ENCODE measurements at places on chromosomes 3 and 15.

GRCh38 chr15:83739629-83740028, 85.7 kb downstream of the ADAMTSL3 start:
- DNase-seq: no peak

GRCh38 chr3:192188218-192188835, 539.0 kb downstream of the FGF12 start:
- DNase-seq: peak; percentile 49

DNA sequence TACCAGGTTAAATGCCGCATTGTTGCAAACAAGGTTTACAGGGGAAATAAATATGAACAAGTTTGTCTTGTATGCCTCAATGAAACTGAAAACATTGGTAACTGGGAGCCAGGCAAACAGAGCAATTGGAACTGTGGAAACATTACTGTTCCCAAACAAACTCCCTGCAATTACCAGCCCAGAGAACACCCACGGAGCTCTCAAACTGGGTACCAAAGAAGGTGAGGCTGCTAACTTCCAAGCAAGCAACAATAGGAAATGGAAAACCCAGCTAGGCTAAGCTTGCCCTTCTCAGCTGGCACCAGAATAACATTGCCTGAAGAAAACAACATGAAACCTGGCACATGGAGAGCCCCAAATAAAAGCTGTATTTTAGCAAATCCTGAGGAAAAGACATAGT, 218.9 kb upstream of the THRB start:
- no peak for DNase-seq

GRCh38 chr3:87828046-87828445, 230.8 kb downstream of the CGGBP1 start:
- no peak for DNase-seq

GRCh38 chr3:118932822-118933558, 101.7 kb downstream of the IGSF11 start:
- no peak for DNase-seq

DNA sequence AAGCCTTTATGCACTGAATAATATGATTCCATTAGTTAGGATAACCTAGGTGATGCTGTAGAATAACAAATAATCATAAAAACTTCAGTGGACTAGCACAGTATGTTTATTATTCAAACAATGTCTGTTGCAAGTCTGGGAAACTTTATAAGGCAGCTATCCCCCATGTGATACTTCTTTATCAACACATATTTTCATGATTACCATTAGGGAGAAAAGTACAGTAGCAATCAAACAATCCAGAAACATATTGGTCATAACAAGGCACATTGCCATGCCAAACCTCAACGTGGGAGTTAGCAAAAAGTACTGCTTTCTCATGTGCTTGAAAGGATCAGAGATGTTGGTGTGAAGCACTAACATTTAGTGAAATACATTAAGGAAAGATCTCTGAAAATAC, 35.5 kb downstream of the EOMES start:
- no peak for DNase-seq

GRCh38 chr3:64518950-64519349, 168.8 kb downstream of the ADAMTS9 start:
- DNase-seq: no peak

DNA sequence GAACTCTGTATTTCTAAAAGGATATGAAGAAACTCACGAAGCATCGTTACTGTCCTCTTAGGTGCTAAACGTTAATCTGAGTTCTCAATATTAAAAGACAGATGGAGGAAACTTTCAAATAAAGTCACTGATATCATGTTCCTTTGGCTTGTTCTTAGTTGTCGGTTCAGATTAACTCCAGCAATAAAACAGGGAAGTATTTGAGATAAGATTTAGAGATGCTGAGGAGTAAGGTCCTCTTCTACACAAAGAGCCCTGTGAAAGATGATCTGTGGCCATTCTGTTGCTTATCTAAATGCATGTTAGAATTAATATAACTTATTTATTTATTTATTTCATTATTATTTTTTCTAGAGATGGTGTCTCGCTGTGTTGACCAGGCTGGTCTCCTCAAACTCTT, 19.2 kb downstream of the AKAP13 start:
- no peak for DNase-seq

DNA sequence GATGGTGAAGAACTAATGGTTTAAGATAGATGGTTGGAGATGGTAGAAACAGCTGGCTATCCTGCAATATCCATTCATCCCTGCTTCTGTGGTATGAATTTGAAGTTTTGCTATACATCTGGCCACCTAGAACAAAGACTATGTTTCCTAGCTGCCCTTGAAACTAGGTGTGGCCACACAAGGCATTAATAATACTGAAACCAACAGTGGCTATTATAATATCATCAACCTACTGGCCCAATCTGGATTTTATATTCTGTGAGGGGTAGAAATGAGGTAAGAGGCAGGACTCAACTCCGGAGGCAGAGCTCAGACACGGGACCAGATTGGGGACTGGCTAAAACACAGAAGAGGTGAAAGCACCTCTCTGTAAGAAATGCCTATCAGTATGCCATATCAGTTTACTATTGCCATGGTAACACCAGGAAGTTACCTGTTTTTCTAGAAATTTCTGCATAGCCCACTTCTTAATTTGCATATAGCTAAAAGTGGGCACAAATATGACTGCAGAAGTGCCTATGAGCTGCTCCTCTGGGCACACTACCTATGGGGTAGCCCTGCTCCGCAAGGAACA, 8.4 kb downstream of the IFT80 start:
- DNase-seq: no peak

GRCh38 chr3:183435661-183436060, 7.2 kb upstream of the MCF2L2 start:
- DNase-seq: no peak

DNA sequence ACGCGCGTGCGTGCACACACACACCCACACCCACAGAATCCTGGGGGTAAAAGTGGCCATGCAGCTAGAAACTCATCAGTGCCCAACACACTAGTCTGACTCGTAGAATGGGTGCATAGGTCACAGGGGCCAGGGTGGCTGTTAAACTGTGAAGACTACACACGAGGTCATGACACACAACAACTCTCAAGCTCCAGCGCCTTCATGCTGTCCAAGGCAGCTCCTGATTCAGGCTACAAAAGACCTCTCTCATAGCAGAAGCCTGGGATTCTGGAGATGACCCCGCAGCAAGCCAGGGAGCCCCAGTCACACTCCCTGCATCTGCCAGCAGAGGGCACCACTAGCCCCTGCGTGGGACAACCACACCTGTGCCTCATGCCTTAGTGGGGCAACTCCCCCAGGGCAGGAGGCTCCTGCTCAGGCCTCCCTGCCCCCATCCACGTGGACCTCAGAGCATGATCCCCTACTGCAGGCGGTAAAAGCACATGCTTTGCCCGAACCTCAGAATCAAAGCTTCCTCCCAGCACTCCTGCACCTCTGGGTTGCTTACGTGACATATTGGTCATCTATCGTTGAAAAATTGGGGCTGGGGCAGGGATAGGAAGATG, 93.1 kb downstream of the LRIG1 start:
- peak; percentile 97 for DNase-seq

DNA sequence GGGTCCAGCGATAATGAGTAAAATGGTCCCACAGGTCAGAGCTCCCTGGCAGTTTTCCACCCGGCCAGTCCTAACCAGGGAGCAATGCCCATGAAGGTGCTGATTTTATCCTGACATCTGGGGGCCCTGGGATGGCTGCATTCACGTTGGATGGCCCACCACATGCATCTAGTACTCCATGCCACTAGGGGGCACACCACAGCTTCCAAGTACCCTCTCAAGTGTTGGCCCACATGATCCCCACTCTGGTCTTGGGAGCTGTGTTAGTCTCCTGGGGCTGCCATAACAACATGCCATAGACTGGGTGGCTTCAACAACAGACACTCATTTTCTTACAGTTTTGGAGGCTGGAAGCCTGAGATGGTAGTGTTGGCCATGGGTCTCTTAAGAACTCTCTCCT, 225.5 kb downstream of the SLCO3A1 start:
- DNase-seq: peak; percentile 62

DNA sequence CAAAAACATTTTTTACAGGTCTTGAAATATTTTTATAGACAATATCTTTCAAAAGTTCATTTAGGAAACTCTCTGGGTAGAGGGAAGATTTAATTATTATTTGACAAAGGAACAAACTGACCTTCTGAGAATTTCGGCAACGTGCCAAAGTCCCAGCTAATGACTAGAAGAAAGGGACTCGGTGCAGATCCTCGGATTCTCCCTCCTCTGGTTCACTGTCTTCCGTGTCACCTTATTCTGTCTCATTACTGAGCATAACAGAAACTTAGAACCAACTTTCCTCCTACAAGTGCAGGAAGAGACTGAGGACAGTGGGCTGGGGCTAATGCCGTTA, 339.1 kb downstream of the MECOM start:
- no peak for DNase-seq

- no peak for DNase-seq
Observed at GRCh38 chr3:186094696-186095425, 14.0 kb downstream of the ETV5 start.

DNA sequence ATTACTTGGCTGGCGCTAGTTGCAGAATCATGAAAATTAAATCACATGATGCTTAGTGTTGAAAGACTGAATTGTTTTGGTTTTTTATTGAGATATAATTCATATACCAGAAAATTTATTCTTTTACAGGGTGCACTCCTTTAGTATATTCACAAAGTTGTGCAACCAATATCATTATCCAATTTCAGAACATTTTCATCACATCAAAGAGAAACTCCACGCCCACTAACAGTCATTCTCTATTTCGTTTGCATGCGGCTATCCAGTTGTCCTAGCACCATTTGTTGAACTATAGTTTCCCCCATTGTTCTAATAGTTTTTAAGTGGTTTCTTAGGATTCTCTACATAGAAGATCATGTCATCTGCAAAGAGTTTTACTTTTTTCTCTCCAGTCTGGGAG, 3.7 kb downstream of the EHD4 start:
- DNase-seq: no peak

DNA sequence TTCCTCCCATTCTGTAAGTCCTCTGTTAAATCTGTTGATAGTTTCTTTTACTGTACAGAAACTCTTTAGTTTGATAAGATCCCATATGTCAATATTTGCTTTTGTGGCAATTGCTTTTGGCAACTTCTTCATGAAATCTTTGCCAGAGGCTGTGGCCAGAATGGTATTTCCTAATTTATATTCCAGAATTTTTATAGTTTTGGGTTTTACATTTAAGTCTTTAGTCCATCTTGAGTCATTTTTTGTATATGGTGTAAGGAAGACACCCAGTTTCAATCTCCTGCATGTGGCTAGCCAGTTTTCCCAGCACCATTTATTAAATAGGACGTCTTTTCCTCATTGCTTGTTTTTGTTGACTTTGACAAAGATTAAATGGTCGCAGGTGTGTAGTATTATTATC, 372.4 kb upstream of the CADM2 start:
- no peak for DNase-seq

DNA sequence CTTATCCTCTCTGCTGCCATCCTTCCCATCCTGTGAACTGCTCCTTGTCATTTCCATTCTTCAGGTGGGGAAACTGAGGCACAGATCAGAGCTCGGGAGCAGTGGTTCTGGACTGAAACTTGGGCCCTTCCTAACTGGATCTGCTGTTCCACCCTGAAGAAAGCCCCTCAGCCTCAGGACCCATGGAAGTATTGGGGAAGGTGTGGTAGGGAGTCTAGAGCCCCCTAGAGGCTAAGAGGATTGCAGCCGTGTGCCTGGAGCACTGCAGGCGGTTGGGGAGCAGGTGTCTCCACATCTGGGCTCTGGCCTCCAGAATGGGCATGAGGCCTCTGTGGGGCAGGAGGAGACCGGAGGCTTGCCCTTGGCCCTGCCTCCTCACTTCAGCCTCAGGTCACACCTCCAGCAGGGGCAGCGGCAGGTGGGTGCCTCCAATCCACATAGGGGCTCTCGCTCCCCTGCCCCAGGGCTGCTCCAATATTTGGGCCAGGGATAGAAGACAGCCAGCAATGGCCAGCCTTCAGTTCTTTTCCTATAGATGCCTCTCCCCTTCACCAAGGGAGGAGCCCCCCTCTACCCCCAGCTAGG, 28.1 kb downstream of the DNAJB8 start:
- DNase-seq: no peak

DNA sequence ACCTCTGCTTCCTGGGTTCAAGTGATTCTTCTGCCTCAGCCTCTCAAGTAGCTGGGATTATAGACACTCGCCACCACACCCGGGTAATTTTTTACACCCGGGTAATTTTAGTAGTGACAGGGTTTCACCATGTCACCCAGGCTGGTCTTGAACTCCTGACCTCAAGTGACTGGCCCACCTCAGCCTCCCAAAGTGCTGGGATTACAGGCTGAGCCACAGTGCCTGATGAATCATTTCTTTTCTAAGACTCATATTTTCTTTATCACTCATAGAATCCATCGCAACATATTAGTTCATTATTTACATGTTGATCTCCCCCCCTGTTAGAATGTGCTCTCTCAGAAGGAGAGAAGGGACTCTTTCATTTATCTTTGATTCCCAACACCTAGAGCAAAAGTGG, 109.5 kb upstream of the PTPRG start:
- no peak for DNase-seq

- no peak for DNase-seq
Observed at GRCh38 chr3:5489536-5489935, 302.0 kb downstream of the EDEM1 start.

GRCh38 chr3:16514755-16515353, 1.4 kb upstream of the RFTN1 start:
- no peak for DNase-seq

DNA sequence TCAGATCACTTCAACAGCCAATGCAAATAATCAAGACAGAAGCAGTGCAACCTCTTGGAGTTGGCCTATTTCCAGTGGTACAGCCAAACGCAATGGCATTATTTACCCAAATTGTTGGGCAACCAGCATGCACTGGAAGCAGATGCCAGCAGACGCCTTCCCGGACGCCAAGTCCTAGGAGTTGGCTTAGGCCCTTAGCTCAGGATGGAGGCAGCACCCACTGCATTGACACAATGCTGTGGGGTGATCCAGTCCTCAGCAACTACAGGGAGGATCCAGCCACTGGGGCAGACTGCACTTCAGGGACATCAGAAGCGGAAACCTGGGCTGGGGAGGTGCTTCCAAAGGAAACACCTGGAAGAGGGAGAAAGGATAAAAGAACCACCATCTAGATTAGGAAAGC, 290.4 kb downstream of the FAM43A start:
- DNase-seq: no peak

DNA sequence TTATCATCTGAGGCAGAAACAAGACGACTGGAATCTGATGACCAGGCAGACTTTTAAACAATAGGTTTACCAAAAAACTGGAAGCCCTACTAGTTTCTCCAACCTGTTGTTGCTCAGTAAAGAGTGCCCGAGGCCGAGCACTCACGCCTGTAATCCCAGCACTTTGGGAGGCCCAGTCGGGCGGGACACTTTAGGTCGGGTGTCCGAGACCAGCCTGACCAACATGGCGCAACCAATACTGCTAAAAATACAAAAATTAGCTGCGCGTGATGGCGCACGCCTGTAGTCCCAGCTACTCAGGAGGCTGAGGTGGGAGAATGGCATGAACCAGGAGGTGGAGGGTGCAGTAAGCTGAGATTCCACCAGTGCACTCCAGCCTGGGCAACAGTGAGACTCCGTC, 1.1 kb upstream of the WDR5B start:
- DNase-seq: no peak

DNA sequence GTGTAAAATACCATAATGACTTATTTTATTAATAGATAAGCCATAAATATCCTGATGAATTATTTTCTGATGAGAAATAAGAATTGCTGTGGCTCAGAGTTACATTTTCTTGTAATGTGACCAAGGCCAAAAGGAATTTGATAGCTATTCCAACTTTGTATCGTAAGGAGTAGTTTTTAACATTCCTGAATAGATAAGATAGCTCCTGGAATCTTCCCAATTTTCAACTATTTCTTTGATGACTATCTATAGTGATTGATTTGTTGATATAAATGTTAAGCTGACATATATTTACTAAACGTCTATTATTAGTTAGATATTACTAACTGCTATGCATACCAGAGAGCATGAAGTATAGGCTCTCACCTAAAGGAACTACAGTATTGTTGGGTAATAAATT, 49.1 kb upstream of the SATB1 start:
- DNase-seq: no peak
